Cerebellar cortex (tissue), 1 donor: ENCODE measurements at places on chromosomes 1 and 21.

- DNase-seq: no peak
Observed at GRCh38 chr1:214135886-214136285, 145.1 kb upstream of the SMYD2 start.

DNA sequence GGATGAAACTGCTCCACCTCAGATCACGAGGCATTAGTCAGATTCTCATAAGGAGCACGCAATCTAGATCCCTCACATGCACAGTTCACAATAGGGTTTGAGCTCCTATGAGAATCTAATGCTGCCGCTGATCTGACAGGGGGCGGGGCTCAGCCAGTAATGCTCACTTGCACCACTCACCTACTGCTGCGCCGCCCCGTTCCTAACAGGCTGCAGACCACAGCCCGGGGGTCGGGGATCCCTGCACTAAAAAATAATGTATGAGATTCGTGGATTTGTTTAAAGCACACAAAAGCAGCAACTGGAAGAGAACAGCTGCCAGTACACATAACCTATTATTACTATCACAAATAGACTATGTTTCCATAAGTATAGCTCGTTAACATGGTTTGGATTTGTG lies 72.9 kb downstream of the HLCS start:
- no peak for DNase-seq

DNA sequence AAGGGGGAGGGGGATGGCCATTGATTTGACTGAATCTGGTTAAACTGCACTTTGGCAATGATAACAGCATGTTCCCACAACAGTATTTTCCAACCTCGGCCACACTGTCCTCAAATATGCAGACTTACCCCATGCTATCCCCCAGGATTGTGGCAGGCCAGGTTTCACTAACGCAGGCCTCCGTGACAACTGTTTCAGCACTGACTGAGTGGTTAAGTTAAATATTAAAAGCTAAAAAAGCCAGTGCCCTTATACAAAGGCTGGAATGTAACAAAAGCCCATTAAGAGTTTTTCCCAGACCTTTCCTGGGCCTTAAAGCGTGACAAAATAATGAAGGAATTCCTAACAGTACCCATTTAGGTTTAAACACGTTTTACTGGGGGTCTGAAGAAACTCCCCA lies 202.9 kb downstream of the USP25 start:
- DNase-seq: no peak

DNA sequence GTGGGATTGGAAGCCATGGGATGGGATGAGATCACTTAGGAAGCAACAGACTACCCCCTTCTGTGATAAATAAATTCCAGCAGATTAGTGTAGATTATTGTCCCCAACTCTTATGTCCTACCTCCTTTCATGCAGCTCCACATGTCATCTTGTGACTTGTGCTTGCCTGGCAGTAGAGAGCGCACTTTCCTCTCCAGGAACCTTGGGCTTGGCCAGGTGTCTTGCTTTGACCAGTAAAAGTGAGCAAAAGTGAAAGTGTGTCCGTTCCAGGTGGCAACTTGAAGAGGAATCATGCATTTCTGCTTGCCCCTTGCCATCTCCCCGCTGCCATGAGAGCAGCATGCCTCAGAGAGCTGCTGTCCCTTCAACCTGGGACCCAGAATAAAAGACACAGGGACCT lies 122.9 kb upstream of the ERG start:
- DNase-seq: no peak

GRCh38 chr1:32775640-32776337 lies 41.4 kb downstream of the YARS1 start:
- no peak for DNase-seq

GRCh38 chr1:196361112-196361714 lies 247.0 kb downstream of the KCNT2 start:
- DNase-seq: no peak

DNA sequence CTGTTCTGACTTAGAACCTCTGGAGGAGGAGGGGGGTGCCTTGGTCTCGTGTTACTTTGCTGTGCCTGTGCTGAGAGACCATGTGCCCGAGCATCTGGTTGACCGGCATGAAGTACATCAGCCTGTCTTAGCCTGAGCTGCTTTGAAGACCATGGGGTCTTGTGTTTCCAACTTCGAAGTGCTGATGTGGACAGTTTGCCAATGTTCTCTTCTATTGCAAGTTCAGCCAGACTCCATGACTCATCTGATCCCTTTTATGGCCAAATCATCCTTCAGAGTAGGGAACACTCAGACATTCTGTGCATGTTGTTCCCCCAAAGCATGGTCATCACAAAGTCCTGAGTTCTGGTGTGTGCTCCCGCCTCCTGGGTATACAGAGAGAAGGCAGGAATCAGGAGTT lies 6.0 kb upstream of the PLA2G2C start:
- DNase-seq: no peak

- no peak for DNase-seq
Observed at GRCh38 chr1:182629499-182630096, 25.4 kb upstream of the RGS16 start.

DNA sequence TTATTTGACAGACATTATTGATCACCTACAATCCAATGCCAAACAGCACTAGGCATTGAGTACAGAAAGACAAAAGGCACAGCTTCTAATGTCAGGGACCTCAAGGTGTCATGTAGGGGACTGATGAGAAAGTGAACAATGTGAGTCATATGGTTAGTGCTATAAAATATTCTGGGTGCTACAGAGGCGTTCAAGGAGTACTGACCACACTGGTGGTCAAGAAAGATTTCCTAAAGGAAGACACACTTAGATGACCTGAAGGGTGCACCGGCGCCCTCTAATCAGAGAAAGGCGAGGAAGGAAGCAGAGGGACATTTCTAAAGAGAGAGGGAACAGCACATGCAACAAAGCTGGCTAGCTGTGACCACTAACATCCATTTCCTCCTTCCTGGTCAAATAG lies 64.9 kb upstream of the F3 start:
- no peak for DNase-seq

DNA sequence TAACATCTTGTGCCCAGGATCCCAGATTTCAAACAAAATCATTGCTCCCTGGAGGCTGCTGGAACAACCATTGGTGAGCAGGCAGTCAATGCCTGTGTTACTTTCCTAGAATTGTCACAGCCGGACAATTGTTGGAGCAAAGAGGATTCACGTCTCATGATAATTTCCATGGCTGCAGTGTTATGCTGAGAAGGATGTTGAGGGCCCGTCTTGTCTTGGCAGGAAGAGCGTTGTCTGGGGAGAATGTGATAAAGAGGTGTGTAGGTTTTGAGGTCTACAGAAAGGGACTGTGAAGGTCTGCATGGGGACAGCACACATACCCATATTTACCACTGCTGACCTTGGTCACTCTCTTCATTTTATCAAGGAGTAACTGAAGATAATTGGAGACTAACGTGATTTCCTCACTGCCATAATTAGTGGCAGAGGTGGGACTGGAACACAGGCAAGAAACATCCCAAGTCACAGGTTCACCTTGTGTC lies 6.3 kb downstream of the MECR start:
- no peak for DNase-seq

DNA sequence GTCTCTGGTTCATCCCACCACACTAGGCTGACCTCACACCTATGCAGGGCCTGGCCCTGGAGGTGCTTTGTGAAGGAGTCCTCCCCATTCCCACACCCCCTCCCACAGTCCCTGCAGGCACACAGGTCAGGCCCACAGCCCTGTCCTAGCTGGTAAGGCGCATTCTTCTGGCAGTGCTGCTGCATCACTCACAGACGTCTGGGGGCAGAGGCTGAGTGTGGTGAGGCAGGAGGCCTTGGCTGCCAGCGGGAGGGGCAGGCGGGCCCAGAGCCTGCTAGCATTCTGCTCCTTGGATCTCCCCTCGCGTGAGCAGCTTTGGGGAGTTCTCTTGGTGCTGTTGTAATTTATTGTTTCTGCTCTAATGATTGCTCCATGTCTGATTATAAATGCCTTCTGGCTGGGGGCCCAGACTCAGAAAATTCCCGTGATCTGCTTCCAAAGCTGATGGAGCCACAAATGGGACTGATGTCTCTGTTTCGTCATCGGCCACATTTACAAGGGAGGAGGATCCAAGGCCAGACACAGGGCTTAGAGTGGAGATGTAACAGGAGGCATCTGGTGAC lies 62.9 kb downstream of the TRABD2B start:
- DNase-seq: peak; percentile 42

- no peak for DNase-seq
Observed at GRCh38 chr1:203558064-203558760, 64.3 kb downstream of the OPTC start.

GRCh38 chr1:110706621-110707020 lies 31.9 kb upstream of the KCNA3 start:
- no peak for DNase-seq

DNA sequence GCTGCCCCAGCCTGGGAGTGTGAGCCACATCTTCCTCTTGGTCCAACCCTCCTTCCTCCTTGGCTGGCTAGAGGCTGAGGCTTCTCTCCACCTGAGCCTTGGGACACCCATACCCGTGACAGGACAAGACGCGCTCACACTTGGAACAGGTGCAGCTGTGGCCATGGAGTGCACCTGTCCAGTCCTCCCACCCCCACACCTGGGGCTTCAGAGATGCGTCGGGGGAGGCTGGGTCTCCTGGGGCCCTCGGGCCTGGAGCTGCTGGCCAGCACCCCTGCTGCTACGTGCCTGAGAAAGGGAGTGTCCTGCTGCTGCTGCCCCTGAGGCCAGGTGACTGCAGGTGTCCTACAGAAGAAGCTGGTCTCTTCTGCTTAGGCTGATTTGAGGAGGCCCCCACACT lies 37.0 kb upstream of the TMEM52 start:
- no peak for DNase-seq

- no peak for DNase-seq
Observed at GRCh38 chr21:35619184-35619583, 441.1 kb downstream of the SETD4 start.

- DNase-seq: no peak
Observed at GRCh38 chr1:107493111-107493716, 352.4 kb downstream of the NTNG1 start.

DNA sequence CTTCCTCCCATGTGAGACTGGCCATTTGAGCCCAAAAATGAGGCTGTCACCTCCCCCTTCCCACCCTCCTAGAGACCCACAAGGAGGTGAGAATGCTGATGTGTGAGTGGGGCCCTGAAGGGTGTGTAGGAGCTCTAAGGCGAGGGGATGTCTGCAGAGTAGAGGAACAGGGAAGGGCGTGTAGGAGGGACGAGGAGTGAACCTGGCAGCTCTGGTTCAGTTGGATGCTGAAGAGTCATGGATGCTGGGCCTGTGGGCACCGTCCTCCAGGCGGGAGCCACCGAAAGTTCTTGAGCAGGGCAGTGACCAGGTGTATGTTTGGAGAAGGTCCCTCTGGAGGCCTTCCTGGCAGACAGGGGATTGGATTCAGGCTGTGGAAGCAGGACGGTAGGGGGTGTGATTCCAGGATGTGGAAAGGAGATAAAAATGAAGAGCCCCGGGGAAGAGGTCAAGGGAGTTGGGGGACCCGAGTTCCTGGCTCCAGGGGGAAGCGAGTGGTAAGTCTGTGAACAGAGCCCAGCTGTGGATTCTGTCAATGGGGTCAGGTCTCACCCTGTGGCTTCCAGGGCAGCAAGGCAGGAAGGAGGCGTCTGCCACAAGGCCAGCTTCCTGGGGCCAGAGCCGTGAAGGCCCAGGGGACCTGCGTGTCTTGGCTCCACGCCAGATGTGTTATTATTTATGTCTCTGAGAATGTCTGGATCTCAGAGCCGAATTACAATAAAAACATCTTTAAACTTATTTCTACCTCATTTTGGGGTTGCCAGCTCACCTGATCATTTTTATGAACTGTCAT lies 7.9 kb downstream of the SAMD11 start:
- DNase-seq: no peak

DNA sequence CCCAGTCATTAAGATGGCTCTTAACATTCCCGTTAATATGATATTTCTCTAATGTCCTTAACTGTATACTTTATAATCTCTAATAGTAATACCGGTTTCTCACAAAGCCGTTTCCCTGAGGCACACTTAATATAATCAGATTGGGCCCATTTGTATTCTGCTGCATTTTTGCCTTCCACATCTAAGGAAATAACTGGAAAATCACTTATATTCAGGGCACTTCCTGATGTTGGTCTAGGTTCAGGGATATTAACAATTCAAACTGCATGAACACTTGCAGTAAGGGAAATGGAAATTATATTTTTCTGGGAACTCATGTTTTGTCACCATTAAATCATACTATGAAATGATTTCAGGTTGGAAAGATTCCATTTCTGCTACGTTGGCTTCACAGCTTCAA lies 119.8 kb downstream of the TPR start:
- DNase-seq: no peak

GRCh38 chr1:158179301-158180041 lies 1.2 kb upstream of the CD1D start:
- DNase-seq: no peak

DNA sequence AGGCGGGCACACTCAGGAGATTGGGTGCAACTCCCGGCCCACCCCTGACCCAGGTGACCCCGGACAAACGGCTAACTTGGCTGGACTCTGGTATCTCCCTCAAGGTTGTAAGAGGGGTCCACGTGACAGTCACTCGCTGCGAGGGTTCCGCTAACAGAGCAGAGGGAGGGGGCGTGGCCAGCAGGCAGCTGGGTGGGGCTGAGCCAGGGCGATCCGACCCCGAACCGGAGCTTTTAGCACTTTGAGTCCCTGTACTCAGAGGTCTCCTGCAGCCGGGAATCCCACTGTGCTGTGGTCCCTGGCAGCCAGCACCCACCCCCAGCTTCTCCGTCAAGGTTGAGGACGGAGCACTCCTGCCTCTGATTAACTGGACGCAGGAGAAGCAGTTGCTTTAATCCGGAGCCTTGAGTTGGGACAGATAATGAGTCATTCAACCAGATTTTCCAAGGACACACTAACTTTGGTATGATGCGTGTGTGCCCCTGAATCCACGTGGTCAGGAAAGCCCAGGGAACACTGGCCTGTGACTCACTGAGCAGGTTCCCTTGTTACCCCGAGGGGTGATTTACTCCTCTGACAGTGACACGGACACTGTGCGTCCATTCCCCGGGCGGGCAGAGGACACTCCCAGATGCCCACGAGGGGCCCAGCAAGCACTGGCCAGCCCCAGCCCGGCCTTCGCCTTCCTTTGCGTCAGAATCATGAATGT lies 16.8 kb downstream of the TRPM2 start:
- no peak for DNase-seq

DNA sequence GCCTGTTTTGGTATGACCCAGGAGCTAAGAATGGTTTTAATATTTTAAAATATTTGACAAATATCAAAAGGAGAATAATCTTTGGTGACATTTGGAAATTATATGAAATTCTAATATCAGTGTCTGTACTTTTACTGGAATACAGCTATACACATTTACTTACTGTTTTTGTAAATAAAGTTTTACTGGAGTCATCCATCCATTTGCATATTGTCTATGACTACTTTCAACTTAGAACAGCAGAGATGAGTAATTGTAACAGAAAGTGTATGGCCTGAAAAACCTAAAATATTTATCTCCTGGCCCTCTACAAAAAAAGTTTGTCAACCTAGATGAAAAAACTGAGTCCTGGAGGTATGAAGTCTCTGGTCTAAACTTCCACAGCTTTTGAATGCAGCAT lies 5.8 kb upstream of the MAP3K7CL start:
- DNase-seq: no peak

GRCh38 chr21:36065497-36066036 lies 4.3 kb upstream of the CBR1 start:
- DNase-seq: no peak

- DNase-seq: peak; percentile 16
Observed at GRCh38 chr1:212916481-212917133, 33.7 kb upstream of the VASH2 start.
